ENCODE measurements at places on chromosomes 13 and 19. TPM values are rescaled to one million over a fixed set of nuclear protein-coding genes. Genes with fewer than 3 reads are reported as not detected.

GRCh38 chr13:33550885-33551284, 265.3 kb upstream of the STARD13 start:
- DNase-seq: no peak

DNA sequence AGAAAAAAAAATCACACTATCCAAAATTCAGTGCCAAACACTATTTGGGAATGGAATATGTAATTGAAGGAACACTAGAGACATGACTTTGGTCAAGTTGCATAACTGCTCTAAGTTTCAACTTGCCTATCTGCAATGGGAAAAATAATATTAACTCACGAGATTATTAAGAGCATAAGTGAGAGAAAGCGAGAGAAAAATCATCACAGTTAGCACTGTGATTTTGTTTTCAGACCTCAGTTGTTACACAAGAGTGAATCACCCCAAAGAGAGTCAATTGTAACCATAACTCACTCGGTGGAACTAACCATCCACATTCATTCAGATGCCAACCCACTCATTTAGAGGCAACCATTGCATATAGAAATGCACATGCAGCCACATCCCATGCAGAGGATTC, 147.1 kb downstream of the NHLRC3 start:
- DNase-seq: no peak

The KCTD4 gene
- polyA plus RNA-seq: 0.08 TPM

- DNase-seq: no peak
Observed at GRCh38 chr19:41785653-41786052, 10.7 kb upstream of the CEACAM3 start.

- no peak for DNase-seq
Observed at GRCh38 chr19:19533841-19534240, 4.2 kb upstream of the CILP2 start.

DNA sequence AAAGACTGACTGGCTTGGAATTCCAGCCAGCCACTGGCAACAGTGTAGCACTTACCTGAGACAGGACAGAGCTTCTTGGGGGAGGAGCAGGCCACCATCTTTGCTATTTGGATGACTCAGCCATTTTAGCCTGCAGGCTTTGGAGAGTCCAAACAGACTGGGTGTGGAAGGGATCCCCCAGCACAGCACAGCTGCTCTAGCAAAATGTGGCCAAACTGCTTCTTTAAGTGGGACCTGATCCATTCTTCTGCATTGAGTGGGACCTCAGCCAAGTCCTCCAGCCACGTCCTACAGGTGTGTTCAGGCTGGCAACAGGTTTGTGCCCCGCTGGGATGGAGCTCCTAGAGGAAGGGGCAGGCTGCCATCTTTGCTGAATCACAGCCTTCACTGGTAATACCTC, 80.0 kb downstream of the NDFIP2 start:
- no peak for DNase-seq

GRCh38 chr13:41075034-41075433, 13.7 kb downstream of the WBP4 start:
- no peak for DNase-seq

DNA sequence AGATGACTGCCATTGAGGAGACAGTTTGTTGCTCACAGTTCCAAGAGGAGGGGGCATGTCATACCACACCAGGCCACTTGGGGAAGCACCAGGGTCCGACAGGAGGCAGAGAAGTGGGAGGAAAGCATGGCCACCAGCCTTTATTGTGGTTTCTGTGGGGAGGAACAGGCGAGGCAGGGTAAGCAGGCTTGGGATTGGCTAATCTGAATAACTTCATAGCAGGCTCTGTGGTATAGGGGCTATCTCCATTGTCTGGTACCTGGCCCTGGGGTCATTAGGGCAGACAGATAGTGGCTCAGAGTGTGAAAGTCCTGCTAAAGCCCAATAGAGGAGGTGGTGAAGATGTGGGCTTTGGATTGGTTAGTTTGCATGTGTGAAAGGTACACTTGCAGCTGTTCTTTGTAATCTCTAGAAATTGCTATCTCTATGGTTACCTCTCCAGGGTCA, 35.5 kb downstream of the CBY2 start:
- DNase-seq: no peak

DNA sequence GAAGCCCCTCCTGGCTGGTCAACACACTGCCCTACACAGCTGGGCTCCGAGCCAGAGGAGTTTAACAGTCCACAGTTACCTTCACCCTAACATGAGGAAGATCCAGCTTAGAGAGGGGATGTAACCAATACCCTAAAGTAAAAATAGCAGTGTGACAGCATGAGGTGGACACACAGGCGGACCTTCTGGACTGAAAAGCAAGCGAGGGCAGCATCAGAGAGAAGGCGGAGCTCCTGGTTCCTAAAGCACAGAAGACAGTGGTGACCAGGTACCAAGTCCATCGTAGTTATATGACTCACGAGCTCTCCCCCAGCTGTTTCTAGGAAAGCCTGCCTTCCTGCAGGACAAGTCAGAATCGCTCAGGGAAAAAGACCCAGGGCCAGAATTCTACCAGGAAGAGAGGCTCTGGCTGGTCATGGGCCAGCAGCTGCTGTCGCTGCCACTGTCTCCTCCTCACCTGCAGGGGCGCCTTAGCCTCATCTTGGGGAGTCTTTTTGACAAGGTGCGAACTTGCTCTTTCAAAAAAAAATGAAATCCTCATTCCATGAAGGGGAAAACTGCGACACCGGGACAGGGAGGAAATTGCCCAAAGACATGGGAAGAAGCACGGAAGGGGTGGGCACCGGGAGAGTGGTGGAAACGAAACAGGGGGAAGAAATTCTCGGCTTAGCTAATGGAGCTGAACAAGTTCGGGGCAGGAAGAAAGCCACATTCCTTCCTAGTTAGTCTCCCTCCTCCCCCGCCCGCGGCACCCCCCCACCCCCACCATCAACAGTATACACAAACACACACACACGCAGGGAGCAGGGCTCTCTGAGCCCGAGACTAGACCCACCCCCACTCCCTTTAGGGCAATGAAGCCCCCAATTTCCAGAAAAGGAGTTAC, 1.7 kb downstream of the ELL start:
- peak; percentile 56 for DNase-seq

The GPR12 gene
- polyA plus RNA-seq: 0.01 TPM

The CACNG8 gene
- 0.06 TPM for polyA plus RNA-seq

GRCh38 chr19:13978351-13979243, 26.3 kb downstream of the DCAF15 start:
- peak; percentile 94 for DNase-seq

The PODNL1 gene
- 1.6 TPM for polyA plus RNA-seq

DNA sequence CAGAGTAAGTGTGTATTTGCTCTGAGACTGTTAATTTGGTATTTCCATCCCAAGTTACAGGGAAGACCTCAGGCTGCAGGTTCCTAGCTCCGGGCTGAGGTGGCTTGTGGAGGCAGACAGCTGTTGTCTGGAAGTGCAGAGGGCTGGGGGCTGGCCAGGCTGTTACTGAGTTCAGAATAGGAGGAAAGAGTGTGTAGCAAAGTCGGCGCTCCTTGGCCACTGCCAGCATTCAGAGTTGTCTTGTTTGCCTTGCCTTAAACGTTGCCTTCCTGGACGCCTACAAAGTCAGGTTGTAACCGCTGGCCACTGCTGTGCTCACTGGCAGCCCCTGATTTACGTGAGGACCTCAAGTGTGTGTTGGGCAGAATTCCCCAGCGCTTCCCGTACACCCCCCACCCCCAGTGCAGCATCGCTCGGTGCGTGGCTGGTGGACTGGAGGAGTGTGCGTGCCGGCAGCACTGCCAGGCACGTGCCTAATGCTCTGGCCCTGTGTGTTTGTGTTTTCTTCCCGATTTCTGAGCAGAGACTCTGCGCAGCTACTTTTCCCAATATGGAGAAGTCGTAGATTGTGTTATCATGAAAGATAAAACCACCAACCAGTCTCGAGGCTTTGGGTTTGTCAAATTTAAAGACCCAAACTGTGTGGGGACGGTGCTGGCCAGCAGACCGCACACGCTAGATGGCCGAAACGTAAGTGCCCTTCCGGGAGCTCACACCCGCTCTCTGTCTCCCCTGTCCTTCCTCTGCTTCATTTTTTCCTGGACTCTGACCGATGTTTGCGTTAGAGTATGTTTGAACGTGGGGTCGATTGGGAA, 10.5 kb downstream of the DAZAP1 start:
- DNase-seq: no peak

The IGFL3 gene
- not detected for polyA plus RNA-seq

GRCh38 chr19:33193269-33193864, 763 bp upstream of the LRP3 start:
- DNase-seq: peak; percentile 18

- DNase-seq: no peak
Observed at GRCh38 chr19:18319591-18320135, 3.2 kb downstream of the LSM4 start.

The BEST2 gene
- not detected for polyA plus RNA-seq

DNA sequence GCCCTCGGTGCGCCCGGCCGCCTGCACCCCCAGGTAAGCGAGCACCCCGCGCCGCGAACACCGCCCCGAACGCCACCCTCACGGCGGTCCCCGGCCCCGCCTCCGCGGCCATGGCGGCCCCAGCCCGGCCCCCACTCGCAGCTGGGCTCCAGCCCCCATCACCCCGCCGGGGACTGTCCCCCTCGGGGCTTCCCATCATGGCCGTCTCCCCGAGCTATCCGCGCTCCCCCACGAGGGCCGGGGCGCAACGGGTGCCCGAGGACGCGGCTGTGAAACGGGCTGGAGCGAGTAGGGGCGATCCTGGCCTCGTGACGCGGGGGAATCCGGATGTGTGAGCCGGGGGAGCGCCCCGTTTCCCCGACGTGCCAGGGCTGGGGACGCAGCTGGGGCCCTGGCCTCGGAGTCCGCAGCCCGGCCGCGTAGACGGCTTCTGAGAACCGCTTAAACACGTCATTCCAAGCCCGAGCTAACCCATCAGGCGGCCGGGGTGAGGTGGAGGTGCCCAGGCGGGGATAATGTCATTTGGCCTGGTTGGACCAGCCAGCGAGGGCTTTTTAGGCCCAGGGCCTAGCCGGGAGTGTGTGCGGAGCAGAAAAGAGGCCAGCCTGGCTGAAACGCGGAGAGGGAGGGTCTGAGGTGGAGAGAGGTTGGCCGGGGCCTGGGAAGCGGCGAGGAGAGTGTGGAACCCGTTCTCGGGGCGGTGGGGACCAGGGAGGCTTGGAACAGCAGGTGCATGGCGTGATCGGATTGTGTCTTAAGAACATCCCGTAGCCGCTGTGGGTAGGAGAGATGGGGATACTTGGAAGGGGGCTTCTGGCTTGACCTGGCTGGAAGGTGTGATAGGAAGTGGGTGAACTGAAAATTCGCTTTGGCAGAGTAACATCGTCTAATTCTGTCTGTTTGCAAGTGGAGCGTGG, 550 bp downstream of the CERS4 start:
- DNase-seq: peak; percentile 48

DNA sequence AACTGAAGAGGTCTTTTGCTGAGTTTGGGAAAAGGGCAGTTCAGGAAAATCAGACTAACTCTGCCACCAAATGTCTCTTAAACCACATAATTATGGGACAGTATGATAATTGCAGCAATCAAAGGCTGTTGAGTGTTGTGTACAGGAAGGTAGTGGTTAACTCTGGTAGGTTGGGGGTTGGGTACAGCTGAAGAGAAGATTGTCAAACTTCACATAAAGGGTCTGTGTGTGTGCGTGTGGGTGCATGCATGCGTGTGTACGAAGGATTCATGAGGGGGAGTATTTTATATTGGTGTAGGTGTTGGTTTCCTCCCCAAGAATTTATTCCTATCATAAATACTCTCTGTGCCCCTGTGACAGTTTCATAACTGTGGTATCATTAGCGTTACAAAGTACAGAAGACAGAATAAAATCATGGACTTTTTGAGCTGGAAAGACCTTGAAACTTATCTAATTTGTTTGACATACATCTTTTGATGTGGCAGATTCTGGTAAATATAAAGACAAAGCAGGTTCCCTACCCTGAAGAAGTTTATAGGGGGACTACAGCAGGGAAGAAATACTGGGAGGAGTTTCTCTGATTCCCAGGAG, 94.1 kb downstream of the PCCA start:
- DNase-seq: no peak

DNA sequence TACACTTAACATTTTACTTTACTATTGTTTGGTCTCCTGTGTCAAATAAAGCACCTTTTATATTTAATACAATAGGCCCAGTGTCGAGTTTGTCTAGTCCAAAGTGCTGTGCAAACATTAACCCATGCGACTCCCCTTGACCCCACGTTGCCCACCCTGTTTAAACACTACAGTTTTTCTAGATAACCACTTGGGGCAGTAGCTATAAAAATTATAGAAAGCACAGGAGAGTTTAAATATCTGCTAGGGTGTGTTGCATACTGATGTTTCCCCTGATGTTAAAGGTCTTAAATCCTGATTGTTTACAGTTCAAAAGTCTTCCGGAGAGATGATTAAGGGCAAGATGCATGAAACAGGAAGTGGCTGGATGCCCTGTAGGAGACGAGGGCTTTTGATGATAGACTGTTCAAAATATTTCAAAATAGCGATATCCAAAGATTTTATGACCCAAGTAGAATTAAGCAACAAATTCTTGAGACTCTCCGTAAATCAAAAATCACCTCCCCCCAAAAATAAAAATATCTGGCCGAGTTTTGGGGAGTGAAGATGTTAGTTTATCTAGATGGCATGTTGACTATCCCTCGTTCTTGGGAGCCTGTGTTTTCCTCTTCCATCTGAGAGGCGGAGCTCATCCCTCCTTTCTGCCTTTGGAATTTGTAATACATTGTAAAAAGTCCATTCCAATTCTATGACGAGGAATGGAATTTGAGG, 167.1 kb downstream of the FGF9 start:
- DNase-seq: no peak

The LILRB4 gene
- polyA plus RNA-seq: 1.8 TPM

The RXFP2 gene
- not detected for polyA plus RNA-seq

- DNase-seq: no peak
Observed at GRCh38 chr13:100440751-100441425, 147.7 kb downstream of the GGACT start.

The CCDC70 gene
- not detected for polyA plus RNA-seq

DNA sequence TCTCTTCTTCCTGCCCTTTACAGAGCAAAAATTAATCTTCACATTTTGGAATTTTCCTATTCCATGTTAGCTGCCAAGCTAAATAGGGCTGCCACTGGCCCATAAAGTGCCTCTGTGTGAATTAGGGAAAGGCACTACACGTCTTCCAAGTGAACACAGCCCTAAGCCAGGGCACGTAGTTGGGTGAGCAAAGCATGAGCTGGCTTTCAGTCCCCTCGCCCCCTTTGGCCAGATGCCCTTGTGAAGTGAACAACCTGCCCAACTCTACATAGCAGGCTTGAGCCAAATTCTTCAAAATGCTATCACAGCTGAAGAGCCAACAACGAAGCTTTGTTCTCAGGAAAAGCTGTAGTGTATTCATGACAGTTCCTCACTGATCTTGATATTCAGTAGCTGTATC, 213.1 kb downstream of the OXGR1 start:
- no peak for DNase-seq

All from heart left ventricle (tissue), 16 donors.